Bronchial epithelial cell (primary cell): ENCODE measurements at places on chromosomes 13 and 19.
A peak's percentile ranks its signal among the peaks of the same experiment; 100 is the strongest.

DNA sequence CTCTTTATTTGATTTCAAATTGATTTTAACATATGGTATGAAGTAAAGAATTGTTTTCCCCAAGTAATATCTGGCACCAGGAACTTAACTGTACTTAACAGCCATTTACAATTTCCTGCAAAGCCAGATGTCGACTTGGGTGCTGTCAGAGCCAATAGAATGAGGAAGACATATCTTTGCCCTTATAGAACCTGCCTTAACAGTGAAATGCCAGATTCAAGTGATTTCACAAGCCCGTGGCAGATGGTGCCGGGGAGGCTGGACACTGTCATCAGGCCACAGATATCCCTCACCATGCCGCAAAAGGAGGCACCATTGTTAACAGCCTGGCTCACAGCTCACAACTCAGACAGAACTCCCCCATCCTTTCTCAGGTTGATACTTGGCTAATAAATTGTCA, 48.7 kb downstream of the ESD start:
- DNase-seq, result no peak

DNA sequence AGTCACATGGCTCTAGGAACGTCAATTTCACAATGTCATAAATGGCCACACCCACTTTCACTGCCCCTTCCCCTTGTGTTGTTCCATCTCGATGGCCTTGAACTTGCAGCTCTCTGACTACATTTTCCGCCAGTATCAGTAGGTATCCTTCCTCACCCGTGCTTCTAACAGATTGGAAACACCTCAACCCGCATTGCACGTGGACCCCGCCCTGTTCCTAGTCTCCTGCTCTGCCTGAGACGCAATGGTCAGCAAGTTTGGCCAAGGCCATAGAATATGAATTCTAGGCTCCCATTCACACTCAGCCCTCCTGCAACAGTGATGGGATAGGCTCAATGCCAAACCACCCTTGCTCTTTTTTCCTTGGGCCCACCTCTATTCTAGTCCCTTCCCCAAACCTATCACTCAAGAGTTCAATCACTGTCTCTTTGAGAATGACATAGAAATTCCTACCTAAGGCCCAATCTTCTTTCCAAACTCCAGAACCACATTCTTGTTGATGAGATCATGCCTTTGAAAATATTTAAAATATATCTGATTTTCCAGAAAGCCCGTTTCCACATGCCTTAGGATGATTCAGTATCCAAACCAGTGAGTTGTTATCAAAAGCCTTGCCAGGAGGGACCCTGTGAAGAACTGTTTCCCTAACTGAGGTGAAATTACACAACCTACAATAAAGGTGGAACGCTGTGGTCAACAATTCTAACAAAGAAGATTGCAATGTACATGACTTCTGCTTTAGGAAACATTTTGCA, 334.6 kb downstream of the MYO16 start:
- peak; percentile 94 for DNase-seq

GRCh38 chr19:21323000-21323399, 6.2 kb downstream of the ZNF708 start:
- no peak for DNase-seq

GRCh38 chr13:43977911-43978310, 98.2 kb downstream of the LACC1 start:
- no peak for DNase-seq

- peak; percentile 28 for DNase-seq
Observed at GRCh38 chr13:108102771-108103170, 112.6 kb downstream of the LIG4 start.
